ENCODE measurements at places on chromosomes 4 and X.

GRCh38 chrX:100217547-100217946 lies 192.5 kb downstream of the PCDH19 start:
- no peak for DNase-seq

GRCh38 chr4:37793562-37793961 lies 32.9 kb upstream of the PGM2 start:
- DNase-seq: no peak

DNA sequence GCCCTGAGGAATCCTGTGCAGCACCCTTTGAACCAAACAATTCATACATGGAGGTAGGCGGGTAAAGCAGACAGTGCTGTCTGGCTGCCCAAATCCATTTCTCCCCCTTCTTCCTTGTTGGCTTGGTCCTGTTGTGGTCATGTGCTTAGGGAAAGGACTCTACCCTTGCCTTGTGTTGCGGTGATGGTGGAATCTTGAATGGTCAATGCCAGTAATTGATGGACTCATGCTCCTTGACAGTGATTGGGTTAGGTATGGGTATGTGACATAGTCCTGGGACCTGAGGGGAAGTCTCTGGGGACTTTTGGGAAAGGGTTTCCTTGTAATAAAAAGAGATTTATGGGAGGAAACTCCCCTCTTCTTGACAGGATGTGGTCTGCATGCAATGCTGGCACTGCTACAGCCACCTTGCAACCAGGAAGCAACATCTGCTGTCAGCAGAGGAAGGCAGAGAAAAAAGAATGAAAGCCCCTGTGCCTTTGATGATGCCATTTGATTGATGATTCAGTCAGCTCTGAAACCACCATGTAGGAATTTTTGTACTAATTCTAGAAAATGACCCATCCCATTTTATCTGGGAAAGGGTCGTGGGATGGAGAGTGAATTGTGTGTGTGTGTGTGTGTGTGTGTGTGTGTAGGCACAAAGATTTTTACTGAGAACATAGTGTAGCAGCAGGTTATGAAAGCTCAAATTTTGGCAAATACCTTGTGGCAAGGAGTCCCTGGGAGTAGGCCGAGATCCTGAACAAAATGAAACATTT lies 30.0 kb upstream of the HUWE1 start:
- no peak for DNase-seq

DNA sequence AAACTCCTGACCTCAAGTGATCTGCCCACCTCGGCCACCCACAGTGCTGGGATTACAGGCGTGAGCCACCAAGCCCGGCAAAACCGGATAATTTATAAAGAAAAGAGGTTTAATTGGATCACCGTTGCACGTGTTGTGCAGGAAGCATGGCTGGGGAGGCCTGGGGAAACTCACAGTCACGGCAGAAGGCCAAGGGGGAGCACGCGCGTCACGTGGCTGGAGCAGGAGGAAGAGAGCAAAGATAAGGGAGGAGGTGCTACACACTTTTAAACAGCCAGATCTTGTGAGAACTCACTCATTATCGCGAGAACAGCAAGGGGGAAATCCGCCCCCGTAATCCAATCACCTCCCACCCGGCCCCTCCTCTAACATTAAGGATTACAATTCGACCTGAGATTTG lies 177.9 kb upstream of the TENM3 start:
- no peak for DNase-seq

DNA sequence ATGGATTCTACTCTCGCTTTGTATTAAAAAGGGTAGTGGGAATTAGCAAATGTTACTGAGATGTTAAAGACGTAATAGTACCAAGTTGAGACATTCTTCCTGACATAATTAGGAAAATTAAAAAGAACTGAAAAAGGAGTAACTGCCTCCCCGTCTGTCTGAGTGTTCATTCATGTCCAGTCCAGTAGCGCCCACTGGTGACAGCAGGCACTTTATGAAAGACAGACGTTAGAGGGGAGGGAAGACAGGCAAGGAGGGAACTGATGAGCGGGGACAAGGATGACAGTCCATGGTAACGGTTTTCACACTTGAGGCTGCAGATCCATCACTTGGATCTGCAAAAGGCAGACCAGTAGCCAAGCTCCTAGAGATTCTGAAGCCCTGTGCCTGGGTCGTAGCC lies 326.7 kb downstream of the STK32B start:
- no peak for DNase-seq

- DNase-seq: no peak
Observed at GRCh38 chr4:10532155-10532554, 74.9 kb upstream of the ZNF518B start.

Data from stimulated activated CD8-positive, alpha-beta memory T cell treated with anti-CD3 and anti-CD28 coated beads, Interleukin-4, amount 100 ng/mL, for 1 hour (primary cell).